DMS79 treated with DMSO at 0.1 percent for 48 hours (cell line): ENCODE measurements at places on chromosomes 7 and 10.

DNA sequence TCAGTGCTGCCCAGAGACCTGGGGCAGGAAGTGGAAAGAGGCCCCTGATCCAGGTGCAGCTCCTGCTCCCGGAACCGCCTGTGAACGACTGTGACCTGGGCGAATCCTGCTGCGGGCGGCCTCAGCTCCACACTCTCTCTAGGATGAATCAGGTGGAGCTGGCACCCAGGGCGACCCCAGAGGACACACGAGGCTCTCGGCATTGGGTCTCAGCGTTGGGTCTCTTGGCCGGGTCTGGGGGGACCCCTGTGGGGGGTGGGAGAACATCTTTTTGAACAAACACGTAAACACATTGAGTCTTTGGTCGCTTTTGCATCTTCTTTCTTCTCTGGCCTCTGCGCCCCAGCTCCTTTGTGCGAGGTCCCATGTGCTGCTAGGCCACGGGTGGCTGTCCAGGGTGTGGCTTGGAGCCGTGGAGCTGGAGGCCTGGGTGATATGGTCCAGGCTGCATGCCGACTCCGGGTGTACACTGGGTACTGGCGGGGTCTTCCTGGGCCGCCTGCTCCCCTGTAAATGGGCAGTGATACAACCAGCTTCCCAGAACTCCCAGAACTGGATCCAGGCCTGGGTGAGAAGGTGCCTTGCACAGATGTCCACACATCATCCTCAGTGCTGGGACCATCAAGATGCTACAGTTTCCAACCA is 435.8 kb downstream of the DNAJB6 start:
- no peak for DNase-seq

DNA sequence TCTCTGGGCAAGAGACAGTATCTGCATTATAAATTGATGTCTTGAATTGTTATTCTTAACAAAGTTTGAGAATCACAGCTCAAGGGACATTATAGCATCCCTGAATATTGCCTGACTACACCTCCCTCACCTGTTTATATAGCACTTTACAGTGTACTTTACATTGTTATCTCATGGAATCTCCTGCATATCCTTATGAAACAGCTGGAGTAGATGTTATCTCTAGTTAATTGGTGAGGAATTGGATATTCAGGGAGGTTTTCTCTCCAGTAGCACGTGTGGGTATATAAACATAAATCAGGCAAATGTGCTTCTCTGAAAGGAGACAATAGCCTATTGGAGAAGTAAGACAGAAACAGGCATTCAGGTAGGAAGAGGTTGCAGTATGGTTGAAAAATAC is 117.2 kb downstream of the SRI start:
- DNase-seq = no peak

DNA sequence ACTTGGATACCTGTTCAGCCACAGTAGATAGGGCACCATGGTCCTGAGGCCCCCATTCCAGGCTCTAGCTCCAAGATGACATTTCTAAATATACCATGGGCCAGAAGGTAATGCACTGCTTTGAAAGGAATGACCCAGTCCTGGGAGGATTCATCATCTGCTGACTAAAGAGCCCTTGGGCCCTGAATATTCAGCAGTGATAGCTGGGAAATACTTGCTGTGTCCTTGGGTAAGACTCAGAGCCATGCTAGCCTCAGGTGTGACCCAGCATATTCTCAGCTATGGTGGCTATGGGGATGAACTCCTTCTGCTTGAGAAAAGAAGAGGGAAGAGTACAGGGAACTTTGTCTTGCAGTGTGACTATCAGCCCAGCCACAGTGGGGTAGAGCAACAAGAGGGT is 21.3 kb upstream of the AGR2 start:
- DNase-seq = no peak

- no peak for DNase-seq
These were observed 56.2 kb upstream of the GDF10 start for GRCh38 chr10:47243791-47244190.

- no peak for DNase-seq
These were observed 193.8 kb downstream of the CYP26A1 start for GRCh38 chr10:93267521-93267920.

DNA sequence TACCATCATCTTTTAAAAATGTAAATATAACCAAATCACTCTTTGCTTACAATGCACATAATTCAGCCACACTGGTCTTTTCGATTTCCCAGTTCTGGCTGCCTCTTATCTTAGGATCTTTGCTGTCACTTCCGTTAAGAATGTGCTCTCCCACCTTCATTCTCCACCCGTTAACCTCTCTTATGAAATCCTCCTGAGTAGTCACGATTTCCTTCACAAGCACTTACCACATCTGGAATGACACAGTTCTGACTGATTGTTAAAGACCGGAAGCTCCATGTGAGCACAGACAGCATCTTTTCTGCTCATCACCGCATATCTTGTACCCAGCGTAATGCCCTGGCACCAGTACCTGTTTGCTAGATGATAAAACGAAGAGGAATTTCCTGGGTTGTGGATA is 84.3 kb downstream of the CUL2 start:
- DNase-seq = no peak
